ENCODE measurements at places on chromosomes 12 and 14.
A peak's percentile ranks its signal among the peaks of the same experiment; 100 is the strongest.

DNA sequence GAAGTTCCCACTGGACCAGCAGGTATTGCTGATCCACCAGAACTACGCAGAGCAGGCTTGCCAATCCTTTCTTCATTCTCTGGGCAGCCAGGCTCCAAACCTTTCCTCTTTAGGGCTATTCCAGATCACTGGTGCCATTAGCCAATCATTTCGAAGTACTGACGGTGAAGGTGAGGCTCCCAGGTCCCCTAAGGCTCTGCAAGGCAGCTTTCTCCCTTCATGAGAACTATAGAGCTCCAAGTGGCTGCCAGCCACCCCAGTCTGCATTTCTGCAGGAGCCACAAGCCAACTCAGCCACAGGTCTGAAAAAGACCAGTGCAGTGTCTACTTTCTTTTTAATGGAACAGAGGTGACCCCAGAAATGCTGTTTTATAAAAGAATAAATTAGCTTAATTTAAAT, 48.7 kb downstream of the RAB35 start:
- DNase-seq, result no peak

GRCh38 chr14:78254911-78255461, 84.8 kb downstream of the NRXN3 start:
- no peak for DNase-seq

- no peak for DNase-seq
These were observed 34.0 kb downstream of the GRIN2B start for GRCh38 chr12:13947276-13947946.

DNA sequence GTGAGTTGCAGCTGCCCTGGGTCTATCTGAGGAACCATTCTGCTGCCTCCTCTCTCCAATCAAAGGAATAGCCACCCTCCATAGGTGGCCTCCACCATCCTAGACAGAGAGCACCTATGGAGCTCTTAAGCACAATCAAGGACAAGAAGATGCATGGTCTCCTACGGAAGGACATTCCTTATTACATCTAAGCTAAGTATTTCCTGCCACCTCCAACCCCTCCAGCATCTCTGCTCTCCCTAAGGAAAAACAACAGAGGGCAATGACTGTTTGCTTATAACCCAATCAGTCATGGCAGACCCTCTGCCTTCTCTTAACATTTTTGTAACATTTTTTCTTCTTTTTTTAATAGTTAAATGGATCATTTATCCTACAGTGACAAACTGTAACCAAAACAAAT, 14.8 kb upstream of the OR6J1 start:
- DNase-seq, result no peak

DNA sequence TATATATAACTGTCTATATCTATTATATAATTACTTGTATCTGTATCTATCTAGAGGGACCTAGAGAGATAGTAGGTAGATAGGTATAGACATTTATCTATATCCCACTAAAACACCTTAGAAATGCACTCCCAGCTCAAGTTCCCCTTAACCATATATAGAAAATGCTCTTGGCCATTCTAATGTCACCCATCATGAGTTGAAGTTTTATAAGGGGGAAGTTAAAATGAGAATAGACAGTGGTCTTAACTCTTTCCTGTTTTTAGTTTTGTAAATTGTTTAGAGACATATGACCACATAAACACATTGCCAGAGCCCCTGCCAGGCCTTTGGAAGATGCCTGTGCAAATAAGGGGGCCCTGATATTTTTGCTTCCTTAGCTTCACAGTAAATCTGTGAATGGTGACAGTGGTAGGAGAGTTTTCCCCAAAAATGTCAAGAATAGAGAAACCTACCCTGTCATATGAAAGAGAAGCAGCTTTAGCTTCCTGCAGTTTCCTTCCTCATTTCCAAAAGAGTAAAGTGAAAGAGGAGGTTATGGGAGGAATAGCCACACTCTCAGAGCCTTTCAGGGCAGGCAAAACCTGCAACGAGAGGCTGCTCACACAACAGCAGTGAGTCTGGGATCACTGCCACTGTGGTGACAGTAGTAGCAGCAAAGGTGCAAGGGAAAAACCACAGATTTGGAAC, 45.5 kb downstream of the MGST1 start:
- DNase-seq, result no peak

GRCh38 chr12:6018265-6018664, 73.2 kb upstream of the ANO2 start:
- DNase-seq, result no peak

GRCh38 chr12:47004634-47005033, 74.8 kb upstream of the PCED1B start:
- no peak for DNase-seq

- peak; percentile 61 for DNase-seq
These were observed 49.8 kb downstream of the CCDC85C start for GRCh38 chr14:99554184-99554583.

- no peak for DNase-seq
These were observed 542 bp downstream of the PXN start for GRCh38 chr12:120264904-120265472.

GRCh38 chr12:47282206-47282605, 202.4 kb upstream of the AMIGO2 start:
- DNase-seq, result no peak
